ENCODE measurements at places on chromosomes 2 and 18.

- DNase-seq: no peak
Observed at GRCh38 chr18:66497351-66497750, 106.5 kb downstream of the CDH19 start.

GRCh38 chr2:31729442-31730092, 148.8 kb upstream of the SRD5A2 start:
- DNase-seq: peak; percentile 37

DNA sequence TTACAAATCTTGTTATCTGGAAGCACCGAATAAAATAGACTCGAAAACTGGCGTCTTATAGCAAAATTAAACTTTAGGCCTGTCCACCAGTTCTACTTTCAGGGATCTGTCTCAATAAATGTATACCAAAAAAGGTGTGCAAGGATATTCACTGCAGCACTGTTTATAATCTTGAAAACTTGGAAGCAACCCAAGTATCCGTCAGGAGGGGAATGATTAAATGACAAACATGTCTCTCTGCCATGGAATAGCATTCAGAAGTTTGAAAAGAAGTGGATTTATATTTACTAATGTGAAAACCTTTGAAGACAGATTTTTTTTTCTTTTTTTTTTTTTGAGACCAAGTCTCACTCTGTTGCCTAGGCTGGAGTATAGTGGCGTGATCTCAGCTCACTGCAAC, 32.3 kb upstream of the SATB2 start:
- DNase-seq: no peak

GRCh38 chr18:69683176-69683575, 264.5 kb downstream of the CD226 start:
- DNase-seq: no peak

- DNase-seq: no peak
Observed at GRCh38 chr2:47346107-47346506, 56.8 kb upstream of the MSH2 start.

DNA sequence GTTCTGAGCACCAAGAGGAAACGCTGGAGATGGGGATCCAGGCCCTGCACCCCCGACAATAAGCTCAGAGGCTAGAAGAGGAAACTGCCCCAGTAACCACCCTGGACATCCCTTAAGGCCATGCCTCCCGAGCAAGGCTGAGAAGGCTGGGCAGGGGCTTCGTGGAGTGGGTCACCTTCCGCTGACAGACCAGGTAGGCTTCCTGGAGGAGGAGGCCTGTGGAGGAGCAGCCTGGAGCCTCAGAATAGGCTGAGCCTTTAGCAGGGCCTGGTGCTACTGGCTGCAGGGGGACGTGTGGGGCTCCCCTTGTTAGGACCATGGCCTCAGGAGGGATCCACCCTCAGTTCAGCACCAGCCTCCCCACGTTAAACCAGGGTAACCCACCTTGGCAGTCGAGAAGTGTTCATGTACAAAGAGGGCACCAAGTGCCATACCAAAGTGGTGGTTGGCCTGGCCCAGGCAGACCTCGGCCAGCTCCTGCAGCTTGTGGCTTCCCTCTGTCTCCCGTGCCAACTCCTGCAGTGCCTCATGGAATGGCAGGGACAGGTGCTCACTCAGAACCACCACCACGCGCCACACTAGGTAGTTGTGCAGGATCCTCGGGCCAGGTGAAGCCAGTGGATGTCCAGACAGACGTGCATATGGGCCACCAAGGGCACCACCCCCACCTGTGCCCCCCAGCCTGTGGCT, 28.5 kb upstream of the ALPP start:
- DNase-seq: no peak

DNA sequence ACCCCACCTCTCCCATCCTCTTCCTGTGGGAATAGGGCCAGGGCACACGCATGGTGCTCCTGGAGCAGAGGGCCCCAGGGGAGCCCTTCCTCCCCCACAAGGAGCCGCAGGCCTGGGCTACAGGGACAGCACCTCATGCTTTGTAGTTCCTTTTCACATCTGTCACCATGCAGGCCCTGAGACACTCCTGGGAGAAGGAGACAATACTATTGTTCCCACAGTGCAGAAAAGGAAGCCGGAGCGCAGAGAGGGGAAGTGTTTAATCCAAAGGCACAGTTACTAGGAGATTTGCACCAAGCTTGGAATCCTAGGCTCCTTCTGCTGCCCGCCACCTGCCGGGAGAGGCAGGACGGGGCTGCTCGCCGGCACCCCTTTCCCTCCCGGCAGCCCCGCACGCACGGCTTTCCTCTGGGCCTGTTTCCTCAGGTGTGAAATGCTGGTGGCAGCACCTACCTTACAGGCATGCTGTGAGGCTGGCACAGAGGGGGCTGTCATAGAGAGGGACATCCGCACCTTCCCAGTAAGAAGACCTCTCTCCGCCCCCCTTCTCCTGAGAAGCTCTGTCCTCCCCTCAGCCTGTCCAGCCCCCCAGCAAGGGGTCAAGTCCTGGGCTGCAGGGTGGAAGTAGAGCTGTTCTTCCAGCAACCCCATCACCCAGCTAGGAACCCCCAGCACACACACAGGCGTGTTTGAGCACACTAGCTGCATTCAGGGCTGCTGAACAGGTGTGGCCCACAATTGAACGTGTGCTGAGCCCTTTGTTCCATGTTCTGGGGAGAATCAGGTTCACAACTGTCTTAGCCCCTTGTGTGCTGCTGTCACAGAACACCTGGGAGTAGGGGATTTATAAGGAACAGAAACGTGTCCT, 62.6 kb downstream of the SMAD7 start:
- DNase-seq: no peak

- no peak for DNase-seq
Observed at GRCh38 chr2:37219046-37219445, 12.3 kb downstream of the CEBPZ start.

- no peak for DNase-seq
Observed at GRCh38 chr2:20343128-20343527, 7.5 kb downstream of the PUM2 start.

DNA sequence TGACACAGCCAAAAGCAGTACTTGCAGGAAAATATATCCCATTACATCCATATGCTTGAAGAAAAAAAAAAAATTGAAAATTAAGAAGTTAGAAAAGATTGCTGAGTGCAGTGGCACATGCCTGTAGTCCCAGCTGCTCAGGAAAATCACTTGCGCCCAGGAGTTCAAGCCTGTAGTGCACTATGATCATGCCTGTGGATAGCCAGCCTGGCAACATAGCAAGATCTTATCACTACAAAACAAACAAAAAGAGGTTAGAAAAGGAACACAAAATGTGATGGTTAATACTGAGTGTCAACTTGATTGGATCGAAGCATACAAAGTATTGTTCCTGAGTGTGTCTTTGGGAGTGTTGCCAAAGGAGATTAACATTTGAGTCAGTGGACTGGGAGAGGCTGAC, 361.9 kb downstream of the NYAP2 start:
- DNase-seq: no peak

GRCh38 chr2:39703181-39703872, 37.6 kb downstream of the TMEM178A start:
- no peak for DNase-seq

Measured in LoVo (cell line).